HepG2 (cell line): ENCODE measurements at places on chromosomes 1 and 21.

- DNase-seq: no peak
These were observed 70.6 kb upstream of the KCNJ6 start for GRCh38 chr21:37986751-37987399.

DNA sequence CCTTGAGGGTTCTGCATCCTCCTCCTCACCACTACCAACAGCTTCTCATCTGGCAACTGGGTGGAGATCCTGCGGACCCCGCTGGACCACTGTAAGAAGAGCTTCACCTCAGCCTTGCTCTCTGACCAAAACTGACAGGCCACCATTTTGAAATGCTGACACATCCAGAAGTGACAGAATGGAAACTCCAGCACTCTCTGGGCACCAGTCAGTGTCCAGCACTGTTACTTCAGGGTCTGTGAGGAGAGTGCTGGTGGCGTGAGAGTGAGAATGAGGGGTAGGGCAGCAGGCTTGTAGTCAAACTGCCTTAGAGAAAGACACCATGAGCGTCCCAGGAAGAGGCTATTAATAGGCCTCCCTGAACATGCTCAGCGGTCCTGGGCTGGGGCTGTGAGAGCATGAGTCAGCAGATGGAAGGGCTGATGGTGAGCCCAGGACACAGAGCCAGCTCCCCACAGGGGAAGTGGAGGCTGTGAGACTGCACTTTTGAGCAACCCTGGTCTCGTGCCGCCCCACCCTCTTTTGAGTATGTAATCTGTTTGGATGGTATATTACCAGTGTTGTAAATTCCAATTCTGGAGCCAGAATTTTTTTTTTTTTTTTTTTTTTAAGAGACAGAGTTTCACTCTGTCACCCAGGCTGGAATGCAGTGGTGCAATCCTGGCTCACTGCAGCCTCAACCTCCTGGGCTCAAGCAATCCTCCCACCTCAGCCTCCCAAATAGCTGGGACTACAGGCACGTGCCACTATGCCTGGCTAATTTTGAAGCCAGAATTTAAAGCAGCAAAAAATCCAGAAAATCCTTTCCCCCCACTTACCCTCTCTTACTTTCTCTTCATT lies 34.4 kb upstream of the SLC30A1 start:
- DNase-seq: peak; percentile 55

DNA sequence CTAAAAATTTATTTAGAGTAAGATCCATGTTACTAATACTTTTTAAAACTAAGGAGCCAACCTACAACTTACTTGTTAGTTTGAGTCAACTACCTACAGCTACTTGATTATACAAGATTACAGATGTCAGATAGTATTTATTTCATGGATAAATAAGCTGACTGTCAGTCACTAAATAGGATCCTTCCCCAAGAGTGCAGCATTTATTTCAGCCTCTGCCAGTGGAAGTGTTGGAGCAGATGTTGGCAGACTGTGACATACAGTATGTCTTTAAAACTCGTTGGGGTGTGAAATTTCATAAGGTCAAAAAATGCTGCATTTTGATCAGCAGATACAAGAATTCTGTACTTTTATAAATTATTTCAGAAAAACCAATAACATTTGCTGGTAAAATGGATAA lies 156.2 kb downstream of the AKT3 start:
- no peak for DNase-seq

- DNase-seq: no peak
These were observed 746 bp downstream of the DYRK1A start for GRCh38 chr21:37367336-37367702.

GRCh38 chr1:79325705-79326104 lies 319.2 kb upstream of the ADGRL4 start:
- DNase-seq: no peak

- no peak for DNase-seq
These were observed 36.1 kb upstream of the SMYD2 start for GRCh38 chr1:214244841-214245240.

DNA sequence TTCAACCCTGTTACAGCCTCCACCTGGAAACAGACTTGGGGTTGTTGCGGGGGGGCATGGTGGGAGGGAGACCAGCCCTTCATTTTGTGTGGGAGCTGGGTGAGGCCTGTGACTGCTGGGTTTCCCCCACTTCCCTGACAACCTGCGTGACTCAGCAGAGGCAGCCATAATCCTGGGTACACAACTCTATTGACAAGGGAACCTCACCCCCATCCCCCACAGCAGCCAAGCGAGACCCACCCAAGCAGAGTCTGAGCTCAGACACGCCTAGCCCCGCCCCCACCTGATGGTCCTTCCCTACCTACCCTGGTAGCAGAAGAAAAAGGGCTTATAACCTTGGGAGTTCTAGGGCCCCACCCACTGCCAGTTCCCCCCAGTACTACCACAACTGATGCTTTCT lies 8.0 kb upstream of the CCDC190 start:
- no peak for DNase-seq

GRCh38 chr21:36235058-36235582 lies 78.5 kb downstream of the DOP1B start:
- DNase-seq: peak; percentile 95

DNA sequence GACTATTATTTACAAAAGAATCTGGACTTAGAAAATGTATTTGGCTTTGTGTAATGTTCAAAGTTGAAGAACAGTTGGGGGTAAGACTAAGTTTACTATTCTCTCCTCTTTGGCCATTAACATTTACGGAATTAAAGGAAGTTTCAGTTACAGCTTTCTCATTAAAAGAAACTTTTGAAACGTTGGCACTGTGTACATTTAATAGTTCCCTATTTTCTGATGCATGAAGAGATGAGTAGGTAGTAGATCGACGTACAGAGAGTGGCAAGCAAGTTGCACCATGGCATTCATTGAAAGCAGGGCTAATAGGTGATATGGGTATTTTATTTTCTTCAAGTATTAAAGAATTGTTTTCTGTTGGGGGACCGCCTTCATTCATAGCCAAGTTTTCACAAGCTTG lies 3.2 kb downstream of the ASPM start:
- no peak for DNase-seq

DNA sequence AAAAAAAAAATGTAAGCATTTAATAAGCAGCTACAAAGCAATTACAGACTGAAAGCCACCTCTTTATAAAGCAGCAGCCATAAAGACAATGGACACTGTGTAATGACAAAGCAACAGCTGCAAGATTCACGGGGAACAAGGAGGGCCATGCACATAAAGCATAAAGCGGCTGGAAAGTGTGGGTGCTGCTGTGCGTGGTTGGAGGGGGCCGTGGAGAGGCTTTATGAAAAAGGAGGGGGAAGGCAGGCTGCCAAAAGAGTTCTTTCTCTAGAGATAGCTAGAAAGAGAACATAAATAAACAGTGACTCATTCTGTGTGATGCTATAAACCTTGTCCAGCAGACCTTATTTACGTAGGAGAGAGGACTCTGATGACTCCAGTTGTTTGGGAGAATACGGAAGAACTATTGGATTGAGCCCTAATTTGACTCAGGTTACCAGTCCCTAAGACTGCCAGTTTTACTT lies 49.3 kb downstream of the ADAMTS1 start:
- DNase-seq: no peak

- no peak for DNase-seq
These were observed 16.8 kb downstream of the IFNAR2 start for GRCh38 chr21:33246506-33246905.

- no peak for DNase-seq
These were observed 30.8 kb downstream of the CAPZB start for GRCh38 chr1:19454265-19455146.

GRCh38 chr1:227185291-227185690 lies 133.0 kb downstream of the CDC42BPA start:
- DNase-seq: no peak

- no peak for DNase-seq
These were observed 18.3 kb downstream of the SYNC start for GRCh38 chr1:32684167-32684811.

DNA sequence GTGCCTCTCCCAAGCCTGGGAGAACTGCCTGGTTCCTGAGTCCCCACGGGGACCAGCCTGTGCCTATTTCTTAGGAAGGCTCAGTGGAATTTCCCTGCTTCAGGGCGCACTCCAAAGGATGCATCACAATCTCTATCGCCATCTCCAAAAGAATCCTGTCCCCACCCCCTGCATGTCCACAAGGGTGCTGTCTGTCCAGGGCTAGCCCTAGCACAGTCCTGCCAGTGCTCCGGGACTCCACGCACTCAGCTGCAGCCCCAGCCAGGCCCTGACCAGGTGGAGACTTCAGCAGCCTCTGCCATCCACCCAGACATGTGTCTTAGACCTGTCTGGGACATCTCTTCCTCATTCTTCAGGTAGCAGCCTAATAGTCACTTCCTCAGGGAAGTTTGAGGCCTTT lies 199.7 kb downstream of the GRIK3 start:
- no peak for DNase-seq

GRCh38 chr1:117015724-117016123 lies 14.2 kb downstream of the CD101 start:
- DNase-seq: no peak

DNA sequence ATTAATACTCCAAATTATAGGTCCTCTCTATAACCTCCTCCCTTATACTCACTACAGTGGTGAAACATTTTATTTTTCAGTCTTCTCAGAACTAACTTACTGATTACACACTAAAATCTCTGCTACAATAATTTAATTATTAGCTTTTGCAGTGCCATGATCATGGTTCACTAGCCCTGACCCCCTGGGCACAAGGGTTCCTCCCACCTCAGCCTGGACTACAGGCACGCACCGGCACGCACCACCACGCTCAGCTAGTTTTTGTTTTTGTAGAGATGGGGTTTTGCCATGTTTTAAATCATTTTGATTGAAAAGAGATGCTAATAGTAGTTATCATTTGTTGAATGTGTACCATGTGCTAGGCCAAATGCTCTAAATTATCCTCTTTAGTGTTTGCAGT lies 6.3 kb downstream of the PATJ start:
- no peak for DNase-seq

DNA sequence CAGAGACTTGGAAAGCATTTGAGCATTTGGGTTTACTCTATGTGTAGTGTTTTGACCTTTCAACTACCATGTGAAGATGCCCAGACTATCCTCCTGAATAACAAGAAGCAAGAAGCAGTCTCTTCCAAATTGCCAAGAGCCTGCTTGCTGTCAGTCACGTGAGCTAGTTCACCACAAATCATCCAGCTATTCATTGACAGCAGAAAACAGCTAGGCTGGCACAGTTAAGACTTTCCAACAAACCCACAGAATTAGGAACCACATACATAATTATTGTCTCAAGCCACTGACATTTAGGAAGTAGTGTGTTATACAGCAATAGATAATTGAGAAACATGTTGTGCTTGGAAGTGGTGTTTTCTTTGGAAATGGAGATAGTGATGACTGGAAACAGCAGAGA lies 1652.0 kb downstream of the NCAM2 start:
- no peak for DNase-seq

DNA sequence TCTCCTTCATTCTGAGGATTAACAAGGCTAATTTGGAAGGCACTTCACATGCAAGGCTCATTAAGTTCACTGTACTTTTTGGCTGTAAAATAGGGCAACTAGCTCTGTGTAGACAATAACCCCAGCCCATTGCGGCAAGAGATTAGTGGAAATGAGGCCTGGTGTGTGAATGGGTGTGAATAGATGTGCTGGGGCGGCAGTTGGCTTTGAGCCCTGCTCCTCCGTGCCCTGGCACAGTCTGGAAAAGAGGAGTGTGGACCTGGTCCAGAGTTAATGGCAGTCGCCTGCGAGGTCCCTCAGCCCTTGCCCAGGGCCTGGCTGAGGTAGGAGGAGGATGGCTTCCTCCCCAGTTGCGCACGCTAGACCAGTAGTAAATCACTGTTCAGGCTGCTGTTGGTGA lies 4.8 kb downstream of the KISS1 start:
- no peak for DNase-seq

DNA sequence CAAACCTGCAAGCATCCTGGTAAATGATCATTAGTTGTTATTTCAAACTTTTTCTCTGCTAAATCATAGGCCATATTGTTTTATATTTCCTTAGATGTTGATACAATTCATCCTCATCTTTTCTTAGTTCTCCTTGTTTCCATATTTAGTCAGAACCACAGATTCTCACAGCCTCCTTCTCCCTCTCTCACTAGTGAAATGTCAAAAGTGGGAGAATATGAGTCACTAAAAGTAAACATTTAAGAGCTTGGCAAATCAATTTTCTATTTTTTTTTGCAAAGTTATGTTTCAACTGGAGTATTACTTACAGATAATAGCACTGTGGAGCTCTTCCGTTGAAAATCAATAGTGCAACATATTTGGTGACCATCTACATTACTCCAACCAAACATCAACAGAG lies 308.8 kb downstream of the COL11A1 start:
- no peak for DNase-seq

- peak; percentile 34 for DNase-seq
These were observed 20.1 kb downstream of the RAP1A start for GRCh38 chr1:111639602-111640198.

GRCh38 chr21:35319684-35320283 lies 270.7 kb upstream of the RUNX1 start:
- DNase-seq: no peak

- no peak for DNase-seq
These were observed 68.9 kb upstream of the PGBD5 start for GRCh38 chr1:230495076-230495475.

GRCh38 chr1:178566187-178566586 lies 53.3 kb downstream of the TEX35 start:
- DNase-seq: no peak

DNA sequence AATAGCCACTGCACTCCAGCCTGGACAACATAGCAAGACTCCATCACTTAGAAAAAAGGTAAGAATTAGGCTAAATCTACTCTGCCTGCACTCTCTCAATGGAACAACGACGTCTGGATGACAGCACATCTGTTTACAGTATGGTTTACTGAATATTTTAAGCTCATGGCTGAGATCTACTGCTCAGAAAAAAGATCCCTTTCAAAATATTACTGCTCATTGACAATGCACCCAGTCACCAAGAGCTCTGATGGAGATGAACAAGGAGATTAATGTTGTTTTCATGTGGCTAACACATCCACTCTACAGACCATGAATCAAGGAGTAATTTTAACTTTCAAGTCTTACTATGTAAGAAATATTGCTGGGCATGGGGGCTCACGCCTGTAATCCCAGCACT lies 58.0 kb downstream of the SLC27A3 start:
- DNase-seq: no peak

DNA sequence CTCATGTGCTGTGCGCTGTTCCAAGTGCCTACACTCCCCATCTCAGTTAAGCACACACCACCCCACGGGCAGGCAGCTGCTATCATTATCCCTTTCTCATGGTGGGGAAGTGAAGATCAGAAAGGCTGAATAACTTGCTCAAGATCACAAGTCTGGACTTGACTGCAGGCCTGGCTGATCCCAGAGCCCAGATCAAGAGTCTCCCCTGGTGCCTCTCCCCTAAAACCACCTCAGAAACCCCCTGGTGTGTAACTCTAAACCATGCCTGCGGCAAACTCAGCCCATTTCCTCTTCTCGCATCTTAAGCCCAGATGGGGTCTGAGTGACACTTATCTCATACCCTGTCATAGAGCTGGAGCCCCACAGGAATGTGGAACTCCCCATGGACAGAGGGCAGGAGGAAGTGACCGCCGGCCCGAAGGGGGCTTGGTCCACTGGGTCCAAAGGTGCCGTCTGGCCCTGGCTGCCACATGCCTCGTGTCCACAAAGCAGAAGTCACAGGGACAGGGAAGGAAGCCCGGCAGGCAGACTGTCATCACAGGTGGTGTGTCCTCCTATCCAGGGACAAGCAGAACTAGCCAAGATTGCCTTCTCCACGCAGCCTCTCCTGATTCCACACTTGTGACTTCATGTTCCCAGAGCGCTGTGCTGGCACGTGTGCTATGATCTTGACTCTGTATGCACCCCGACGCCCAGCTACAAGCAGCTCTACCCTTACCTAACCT lies 92.1 kb downstream of the SYF2 start:
- DNase-seq: peak; percentile 55

- DNase-seq: no peak
These were observed 31.6 kb downstream of the UTS2 start for GRCh38 chr1:7821282-7821681.
